ENCODE measurements at places on chromosomes 4 and X.

DNA sequence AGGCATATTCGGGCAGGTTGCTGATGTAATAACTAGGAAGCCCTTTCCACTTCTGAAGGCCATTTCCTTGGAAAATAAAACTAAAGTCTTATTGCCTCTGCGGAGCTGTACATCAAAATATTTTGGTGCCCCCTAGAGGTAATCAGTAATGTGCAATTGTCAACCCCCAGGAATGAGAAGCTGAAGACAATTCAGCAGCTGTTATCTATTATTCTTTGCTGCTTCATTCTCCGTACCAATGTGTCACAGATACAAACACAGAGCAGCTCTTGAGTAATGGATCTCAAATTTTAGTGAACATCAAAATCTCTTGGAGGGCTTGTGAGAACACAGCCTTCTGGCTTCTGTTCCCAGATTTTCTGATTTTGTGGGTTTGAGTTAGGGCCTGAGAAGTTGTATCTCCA, 3.5 kb upstream of the SLIT2 start:
- no peak for DNase-seq

DNA sequence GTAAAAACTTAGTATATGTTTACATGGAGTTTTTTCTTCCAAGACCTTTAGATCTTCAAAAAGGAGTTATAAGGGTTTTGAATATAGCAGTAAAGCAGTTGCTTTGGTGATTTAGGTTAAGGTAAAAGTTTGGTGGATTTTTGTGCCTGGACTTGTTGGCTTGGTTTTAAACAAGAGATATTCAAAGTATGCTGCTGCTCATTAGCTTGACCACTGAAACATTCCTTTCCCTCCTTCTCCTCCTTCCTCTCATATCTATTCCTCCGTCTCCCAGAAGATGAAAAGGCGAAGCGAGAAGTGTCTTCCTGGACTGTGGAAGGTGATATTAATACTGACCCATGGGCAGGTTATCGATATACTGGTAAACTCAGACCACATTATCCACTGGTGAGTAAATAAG, 38.4 kb downstream of the METAP1 start:
- DNase-seq, result no peak

DNA sequence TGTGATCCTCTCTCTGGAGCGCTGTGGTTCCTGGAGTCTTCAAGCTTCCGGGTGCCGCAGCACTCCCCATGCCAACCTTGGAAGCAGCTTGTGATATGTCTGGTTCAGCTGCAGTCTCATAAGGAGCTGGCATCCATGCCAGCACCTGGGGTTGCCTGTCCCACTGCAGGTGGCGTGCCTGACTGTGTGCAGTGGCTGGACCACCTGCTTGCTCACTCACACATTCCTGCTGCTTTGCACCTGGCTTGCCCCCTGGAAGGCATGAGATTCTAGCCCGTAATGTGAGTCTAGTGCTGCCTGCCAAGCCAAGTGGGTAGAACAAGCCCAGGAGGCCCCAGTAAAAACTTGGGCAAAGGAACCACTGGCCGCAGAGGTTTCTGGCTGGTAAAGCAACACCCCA, 687.2 kb upstream of the AADAT start:
- DNase-seq, result no peak

DNA sequence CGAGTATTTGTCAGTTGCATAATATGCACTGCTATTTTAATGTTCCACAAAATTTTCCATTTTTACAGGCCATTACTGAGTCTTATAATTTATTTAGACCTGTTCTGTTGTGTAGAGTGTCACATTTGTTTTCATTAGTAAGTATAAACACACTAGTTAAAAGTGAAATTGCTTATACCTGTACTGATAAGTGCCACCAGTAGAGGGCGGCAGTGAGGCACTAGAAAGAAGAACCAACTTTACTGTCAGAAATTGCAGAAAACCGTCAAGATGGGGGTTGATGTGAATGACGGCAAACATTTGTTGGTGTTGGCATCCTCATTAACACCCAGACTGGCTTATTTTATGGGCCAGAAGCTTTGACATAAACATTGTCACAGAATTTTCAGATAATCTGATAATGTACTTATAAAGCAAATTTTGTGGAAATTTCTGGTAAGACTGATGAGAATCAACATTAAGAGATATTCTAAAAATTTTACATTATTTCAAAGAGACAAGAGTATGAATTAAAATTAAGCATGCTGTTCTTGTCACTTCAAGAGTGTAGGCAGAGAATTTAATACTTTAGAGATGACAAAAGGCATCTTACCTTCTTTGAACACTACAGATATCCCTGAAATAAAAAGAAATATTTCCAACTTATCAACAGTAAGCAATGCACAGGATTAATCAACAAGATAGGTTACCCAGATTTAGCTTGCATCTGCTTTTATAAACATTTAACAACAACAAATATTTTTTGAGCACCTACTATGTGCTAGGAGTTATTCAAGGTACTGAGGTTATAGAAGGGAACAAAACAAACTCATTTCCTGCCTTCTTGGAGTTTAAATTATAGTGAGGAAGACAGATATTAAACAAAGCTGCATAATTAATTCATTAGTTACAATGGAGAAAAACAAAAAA, 24.9 kb downstream of the ALPK1 start:
- no peak for DNase-seq

GRCh38 chrX:130851569-130851968, 51.4 kb downstream of the ENOX2 start:
- no peak for DNase-seq

GRCh38 chrX:12304261-12304660, 166.0 kb downstream of the FRMPD4 start:
- no peak for DNase-seq

DNA sequence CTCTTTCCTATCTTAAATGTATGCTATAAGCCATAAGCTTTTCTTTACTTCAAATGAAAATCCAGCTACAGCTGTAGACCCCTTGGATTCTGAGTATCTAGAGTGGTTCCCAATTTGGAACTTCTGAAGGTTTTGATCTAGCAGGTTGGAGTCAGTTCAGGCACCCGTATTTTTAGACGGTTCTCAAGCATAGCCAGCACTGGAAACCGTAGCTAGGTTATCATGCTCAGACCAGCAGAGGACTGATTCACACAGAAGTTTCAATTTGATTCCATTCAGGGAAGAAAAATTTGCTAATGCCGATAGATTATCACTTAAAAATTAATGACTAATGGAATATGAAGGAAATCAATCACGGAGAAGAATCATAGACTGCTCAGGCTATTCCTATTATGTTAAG, 11.2 kb downstream of the PPAT start:
- no peak for DNase-seq

- no peak for DNase-seq
Observed at GRCh38 chr4:41156574-41156973, 57.8 kb downstream of the APBB2 start.

All from epithelial cell of prostate (primary cell).